ENCODE measurements at places on chromosomes 11 and 22. TPM values are rescaled to one million over a fixed set of nuclear protein-coding genes. Genes with fewer than 3 reads are reported as not detected.

GRCh38 chr11:125091247-125091876 is 20.1 kb downstream of the TMEM218 start:
- no peaks in the 10 kb centered on the region for H3K27me3 ChIP-seq
- H3K36me3 ChIP-seq: no peaks in the 10 kb centered on the region
- H3K27ac ChIP-seq: no peak overlapping the region
- peaks cover 3% of the 10 kb centered on the region for H3K4me1 ChIP-seq
- no peak for DNase-seq

DNA sequence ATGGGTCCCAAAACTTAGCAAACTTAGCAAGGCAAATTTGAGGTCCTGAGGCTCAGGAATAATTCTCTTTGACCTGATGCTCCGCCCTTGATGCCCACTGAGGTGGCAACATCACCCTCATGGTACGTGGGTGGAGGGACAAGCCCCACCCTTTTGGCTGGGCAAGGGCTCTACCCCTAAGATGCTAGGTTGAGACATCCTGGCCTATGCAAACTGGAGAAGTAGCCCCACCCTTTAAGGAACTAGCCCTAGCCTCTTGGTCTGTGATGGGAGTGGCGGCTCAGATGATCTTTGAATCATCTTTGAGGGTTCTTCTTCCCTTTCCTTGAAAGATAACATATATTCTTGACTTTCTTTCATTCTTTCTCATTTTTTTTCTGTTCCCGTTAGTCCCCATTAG is 32.9 kb downstream of the CABIN1 start:
- peaks cover 9% of the 10 kb centered on the region for H3K4me1 ChIP-seq
- H3K4me3 ChIP-seq: no peak overlapping the region
- no peaks in the 10 kb centered on the region for H3K27me3 ChIP-seq
- H3K36me3 ChIP-seq: peaks cover 16% of the 10 kb centered on the region
- DNase-seq: no peak

GRCh38 chr11:37504060-37504611 is 906.1 kb upstream of the RAG2 start:
- peak overlapping the region; percentile 61 for H3K27ac ChIP-seq
- H3K4me3 ChIP-seq: no peak overlapping the region
- H3K27me3 ChIP-seq: no peaks in the 10 kb centered on the region

DNA sequence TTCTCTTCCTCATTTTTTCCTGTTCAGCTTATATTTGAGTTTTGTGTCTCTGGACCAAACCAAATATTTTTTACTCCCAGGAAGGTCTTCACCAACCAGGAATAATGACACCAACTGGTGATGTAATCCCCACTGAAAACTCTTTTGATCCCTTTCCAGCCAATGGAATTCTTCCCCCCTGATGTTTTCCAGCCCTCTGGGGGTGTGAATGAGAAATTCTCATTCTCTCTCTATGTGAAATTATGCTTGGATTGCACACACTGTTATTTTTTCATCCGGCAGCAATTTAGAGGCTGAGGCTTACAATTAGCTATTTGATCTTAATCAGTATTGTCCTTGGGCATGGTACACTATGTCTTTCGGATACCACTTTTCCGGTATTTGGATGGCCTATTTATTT is 39.5 kb upstream of the SLC1A2 start:
- no peaks in the 10 kb centered on the region for H3K4me1 ChIP-seq
- peaks cover 5% of the 10 kb centered on the region for H3K27me3 ChIP-seq
- no peak overlapping the region for H3K4me3 ChIP-seq
- H3K27ac ChIP-seq: no peak overlapping the region
- no peak for DNase-seq
- H3K36me3 ChIP-seq: no peaks in the 10 kb centered on the region

DNA sequence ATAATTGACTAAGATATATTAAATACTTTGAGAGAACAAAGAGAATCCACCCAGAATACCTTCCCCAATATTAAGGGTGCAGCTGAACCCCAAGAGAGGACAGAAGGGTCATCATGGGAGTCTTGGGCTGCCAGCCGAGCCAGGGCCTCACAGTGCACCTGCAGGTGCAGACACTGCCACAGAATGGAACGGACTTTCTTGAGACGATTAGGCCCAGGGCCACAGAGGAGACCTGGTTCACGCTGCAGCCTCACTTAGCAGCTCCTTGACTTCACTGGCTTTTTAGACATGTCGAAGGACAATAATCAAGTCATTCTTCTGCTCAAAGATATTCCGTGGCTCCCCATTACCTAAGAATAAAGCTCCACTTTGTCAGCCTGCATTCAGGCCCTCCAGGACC is 100.6 kb downstream of the PHF21B start:
- no peaks in the 10 kb centered on the region for H3K4me1 ChIP-seq
- no peak overlapping the region for H3K4me3 ChIP-seq
- H3K27ac ChIP-seq: no peak overlapping the region
- H3K27me3 ChIP-seq: peaks cover 12% of the 10 kb centered on the region

- no peak overlapping the region for H3K27ac ChIP-seq
- no peak for DNase-seq
- no peaks in the 10 kb centered on the region for H3K36me3 ChIP-seq
Observed at GRCh38 chr11:17779861-17780594, 45.4 kb downstream of the KCNC1 start.

DNA sequence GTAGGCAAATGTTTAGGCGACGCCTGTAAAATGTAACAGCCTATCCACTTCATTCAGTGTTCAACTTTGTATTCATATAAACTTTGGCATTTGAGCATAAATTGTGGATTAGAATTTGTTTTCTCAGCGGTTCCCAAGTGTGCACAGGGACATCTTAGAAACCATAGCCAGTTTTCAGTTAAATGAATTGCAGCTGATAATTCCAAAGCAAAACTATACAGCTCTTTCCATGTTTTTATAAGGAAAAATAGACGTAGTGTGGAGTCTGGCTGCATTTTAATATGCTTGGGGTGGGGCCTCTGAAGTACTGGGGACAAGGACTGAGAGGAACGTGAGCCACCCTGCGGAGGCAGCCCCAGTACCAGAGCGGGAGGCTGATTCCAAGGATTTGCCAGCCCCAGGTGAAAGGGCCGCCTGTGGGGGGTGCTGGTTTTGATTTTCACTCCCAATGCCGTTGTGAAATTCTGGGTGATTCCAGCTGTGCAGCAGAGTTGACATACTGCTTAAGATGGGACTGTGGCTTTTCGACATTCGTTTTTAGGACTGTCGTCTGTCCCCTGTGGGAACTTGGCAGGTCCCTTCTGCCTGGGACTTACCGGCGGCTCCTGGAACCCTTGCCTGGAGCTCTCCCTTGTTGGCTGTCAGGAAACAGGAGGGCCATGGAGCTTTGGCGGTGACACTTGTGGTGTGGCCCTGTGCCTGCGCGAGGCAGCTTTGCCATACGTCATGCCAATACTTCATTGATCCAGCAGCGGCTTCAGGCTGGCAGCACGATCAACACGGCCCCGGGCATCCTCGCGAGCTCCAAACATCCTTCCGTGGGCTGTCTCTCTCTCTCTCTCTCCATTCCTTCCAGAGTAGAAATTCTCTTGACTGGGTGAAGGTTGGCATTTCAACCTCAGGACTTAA is 370.9 kb downstream of the TBC1D22A start:
- no peaks in the 10 kb centered on the region for H3K36me3 ChIP-seq
- no peak overlapping the region for H3K4me3 ChIP-seq
- H3K4me1 ChIP-seq: peaks cover 3% of the 10 kb centered on the region
- no peak overlapping the region for H3K27ac ChIP-seq
- no peak for DNase-seq

Gene GNAZ
- 0.43 TPM for total RNA-seq

- peaks cover 23% of the 10 kb centered on the region for H3K4me1 ChIP-seq
- peak; percentile 41 for DNase-seq
- H3K27ac ChIP-seq: no peak overlapping the region
Observed at GRCh38 chr11:33722590-33723234, 13.5 kb downstream of the CD59 start.

GRCh38 chr22:50569041-50569459 is 6.3 kb upstream of the SYCE3 start:
- H3K36me3 ChIP-seq: peaks cover 8% of the 10 kb centered on the region
- DNase-seq: no peak
- no peak overlapping the region for H3K4me3 ChIP-seq
- H3K27me3 ChIP-seq: no peaks in the 10 kb centered on the region
- H3K27ac ChIP-seq: no peak overlapping the region

All from activated naive CD8-positive, alpha-beta T cell treated with anti-CD3 and anti-CD28 coated beads for 36 hours (primary cell).